CD4-positive, alpha-beta T cell treated with Interleukin-10 for 1 hour (primary cell): ENCODE measurements at places on chromosomes 12 and 14.

DNA sequence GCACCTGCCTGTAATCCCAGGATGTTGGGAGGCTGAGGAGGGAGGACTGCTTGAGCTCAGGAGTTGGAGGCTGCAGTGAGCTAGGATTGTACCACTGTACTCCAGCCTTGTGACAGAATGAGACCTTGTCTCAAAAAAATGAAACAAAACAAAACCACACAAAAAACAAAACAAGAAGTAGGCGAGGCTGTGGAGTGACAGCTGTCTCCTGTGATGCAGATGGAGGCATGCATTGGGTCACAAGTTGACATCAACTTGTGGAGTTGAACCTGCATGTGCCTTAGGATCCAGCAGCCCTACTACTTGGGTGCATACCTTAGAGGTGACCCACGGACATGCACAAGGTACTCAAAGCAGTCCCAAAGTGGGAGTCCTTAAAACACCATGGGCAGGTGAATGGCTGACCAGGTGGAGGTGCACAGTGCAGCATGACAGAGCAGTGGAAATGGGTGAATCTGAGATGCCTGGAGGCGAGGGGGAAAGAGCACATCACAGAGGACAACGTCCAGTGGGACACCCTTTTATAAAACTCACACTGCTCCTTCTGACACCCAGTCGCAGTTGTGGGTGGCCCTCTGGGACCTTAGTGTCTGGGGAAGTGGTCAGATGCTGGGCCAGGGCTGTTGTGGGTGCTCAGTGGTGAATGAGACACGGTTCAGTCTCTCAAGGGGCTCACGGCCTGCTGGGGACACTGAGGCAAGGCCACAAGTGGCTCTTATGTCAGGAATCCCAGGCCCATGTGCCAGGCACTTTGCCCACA lies 12.7 kb downstream of the PLBD2 start:
- no peak for DNase-seq

GRCh38 chr12:24172031-24172772 lies 222.7 kb upstream of the SOX5 start:
- no peak for DNase-seq

DNA sequence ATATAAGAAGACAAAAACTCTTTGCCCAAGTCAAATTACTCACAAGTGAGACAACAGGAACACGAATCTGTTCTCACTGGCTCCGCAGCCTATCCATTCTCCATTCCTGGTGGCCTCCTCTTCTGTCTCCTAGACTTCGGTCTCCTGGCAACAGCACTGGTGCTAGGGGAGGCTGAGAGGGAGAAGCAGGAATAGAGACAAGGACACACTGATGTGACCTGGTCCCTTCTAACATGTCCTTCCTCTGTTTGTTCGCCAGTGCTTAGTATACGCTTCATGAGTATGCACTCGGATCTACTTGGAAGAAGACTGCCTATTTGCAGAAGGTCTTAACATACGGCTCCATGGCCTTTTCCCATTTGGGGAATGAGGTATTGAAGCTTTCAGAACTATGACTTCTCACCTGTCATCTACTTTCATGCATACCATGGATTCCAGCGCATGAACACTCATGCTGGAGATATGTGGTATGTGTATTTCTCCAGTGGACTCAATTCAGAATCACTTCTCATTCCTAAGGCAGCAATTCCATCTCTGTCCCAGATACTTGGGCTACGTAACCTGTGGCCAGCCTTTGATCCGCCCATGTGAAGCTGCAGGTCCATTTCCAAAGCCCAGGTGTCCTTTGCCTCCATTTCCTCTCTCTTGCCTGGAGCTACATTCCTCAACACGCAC lies 33.9 kb downstream of the BHLHE41 start:
- DNase-seq, result no peak

DNA sequence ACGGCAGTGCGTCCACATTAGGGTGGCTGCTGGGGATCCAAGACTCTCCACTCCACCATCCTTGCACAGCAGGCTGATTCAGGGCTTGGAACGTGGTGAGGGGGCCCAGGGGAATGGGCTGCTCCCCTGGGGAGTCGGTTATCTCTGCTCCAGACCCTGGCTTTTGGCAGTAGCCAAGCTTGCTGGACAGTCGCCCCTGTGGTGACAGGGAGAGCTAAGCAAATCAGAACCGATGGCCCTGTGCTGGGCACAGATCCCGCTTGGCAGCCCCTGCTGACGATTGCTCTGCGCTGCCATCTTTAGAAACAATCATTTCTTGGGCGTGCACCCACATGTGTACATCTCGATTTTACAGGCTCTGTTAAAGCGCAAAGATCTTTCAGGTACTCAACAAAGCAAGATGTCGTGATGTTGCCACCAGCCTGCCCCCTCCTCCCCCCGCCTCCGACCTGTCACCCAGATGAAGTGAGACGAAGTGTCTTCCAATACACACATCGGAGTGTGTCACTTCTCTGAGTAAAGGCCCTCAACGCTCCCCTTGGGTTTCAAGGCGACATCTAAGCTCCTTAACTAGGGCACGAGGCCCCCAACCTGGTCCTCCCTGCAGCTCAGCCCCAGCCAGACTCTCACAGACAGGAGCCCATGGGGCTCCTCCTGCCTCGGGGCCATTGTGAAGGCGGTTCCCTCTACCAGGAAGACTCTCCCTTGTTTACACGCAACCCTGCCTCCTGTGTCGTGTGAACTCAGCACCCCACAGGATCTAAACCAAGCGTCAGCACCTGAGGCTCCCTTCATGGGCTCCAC lies 55.6 kb downstream of the PITPNM2 start:
- DNase-seq, result no peak

DNA sequence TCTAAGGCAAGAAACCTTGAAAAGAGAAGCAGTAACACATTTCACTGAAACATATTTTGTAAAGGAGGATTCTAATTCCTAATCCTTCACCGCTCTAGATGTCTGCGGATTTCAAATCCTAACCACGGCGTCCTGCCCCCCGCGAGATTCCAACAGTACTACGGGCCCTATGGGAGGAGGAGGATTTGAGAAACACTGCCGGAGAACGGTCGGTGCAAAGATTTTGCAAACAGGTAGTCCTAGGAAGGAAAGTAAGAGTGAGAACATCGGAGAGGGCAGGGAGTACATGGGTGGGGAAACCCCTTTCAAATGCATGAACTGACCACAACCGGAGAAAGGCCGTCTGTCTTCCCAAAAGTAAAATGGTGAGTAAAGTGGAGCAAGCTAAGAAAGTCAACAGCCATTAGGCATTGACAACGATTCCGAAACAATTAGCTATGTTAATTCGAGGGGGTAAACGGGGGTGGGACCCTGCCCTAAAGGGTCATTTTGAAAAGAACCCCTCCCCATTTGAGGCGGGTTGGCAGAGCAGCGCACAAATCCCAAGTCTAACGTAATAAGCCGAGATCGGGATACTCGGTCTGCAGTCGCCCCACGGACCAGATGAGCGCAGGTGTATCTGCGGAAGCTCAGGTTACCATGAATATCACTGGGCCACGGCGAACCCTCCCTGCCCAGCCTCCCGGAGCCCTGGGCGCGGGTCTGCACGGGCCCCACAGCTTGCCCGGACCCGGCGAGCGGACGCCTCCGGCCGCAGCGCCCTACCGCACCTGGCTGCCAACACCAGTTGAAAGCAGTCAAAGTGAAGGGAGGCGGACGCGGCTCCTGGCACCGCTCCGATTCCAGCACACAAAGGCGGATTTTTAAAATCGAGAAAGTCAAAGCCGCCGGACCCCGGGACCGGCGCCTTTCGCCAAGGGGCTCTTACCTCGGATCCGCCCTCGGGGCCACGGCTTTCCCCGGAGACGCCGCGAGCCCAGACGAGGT lies 662 bp downstream of the EPS8 start:
- peak; percentile 17 for DNase-seq

GRCh38 chr12:9797722-9798619 lies 29.3 kb upstream of the KLRF1 start:
- peak; percentile 87 for DNase-seq
